AG04450 (cell line): ENCODE measurements at places on chromosomes 4 and X. TPM values are rescaled to one million over a fixed set of nuclear protein-coding genes. Genes with fewer than 3 reads are reported as not detected.

RAB40AL gene
- 0.21 and 0.42 TPM in 2 replicates for polyA plus RNA-seq

PNMA3 gene
- 0.02 TPM in 2 replicates for polyA plus RNA-seq

GYPB gene
- polyA plus RNA-seq = not detected in 2 replicates

OPRPN gene
- polyA plus RNA-seq = not detected in 2 replicates

- no peak for DNase-seq
Observed at GRCh38 chr4:158190718-158191117, 17.9 kb upstream of the GASK1B start.

DNA sequence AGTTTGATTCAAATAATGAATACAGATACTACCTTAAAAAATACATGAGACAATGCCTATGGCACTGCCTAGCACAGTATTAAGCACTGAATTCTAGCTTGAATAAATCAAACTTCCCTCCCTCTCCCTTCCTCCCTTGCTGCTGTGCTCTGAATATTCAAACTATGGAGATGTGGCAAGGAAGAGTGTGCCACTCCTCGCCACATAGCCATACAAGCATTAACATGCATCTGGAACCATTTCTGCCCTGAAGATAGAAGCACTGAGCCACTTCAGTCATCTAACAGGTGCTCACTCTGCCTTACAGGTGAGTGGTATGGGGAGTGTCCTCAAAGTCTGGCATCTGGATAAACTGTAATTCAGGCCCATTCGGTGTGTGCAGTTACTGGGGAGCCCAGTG is 276.9 kb downstream of the ARHGAP24 start:
- no peak for DNase-seq

- DNase-seq = no peak
Observed at GRCh38 chrX:11755724-11756123, 2.3 kb upstream of the MSL3 start.

DNA sequence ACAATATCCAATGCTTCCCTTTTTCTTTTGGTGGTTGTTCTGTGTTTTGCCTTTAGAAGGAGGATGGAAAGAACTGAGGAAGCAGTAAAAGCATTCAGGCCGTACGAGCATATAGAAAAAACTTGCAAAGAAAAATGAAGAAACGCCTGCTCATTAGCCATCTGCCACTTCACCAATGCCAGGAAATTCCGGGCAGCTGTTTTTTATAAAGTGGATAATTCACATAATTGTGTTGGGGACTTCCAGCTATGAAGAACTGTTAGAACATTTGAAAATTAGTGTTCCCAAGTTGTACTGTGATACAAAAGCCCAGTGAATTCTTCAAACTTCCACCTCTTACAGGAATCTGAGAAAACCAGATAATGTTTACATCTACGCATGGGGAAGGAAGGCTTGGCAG is 11.7 kb downstream of the RELL1 start:
- no peak for DNase-seq

DNA sequence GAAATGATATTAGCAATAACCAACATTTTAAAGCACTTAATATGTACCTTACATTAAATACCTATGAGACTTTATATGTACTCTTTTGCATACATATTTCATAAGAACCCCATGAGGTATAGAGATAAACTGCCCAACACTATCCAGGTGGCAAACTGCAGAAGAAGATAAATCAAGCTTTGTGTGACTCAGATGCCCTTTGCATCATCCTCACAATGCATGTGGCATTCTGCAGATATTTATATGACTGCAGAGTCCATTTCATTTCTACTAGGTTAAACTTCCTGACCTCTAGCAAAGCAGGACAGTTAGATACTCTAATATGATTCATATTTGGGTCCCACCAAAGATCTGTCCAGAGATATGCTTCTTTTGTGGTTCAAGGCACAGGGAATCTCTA is 85.6 kb upstream of the RASGEF1B start:
- DNase-seq = no peak

DNA sequence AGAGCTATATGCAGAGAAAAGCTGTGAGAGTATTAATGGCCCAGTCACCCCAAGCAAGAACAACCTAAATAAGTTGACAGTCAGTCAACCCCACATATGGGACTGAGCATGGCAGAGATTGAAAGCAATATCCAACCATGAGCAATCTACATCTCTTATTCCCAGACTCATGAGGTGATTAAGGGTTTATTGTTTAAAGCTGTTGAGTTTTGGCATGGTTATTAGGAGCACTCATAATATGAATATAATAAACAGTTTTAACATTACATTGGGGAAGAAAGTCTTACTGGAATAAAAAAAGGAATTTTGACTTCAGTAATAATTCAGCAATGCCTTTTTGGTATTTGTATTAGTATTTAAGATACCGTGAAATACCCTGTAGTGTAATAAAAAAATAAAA is 1627.4 kb downstream of the STIM2 start:
- no peak for DNase-seq

DNA sequence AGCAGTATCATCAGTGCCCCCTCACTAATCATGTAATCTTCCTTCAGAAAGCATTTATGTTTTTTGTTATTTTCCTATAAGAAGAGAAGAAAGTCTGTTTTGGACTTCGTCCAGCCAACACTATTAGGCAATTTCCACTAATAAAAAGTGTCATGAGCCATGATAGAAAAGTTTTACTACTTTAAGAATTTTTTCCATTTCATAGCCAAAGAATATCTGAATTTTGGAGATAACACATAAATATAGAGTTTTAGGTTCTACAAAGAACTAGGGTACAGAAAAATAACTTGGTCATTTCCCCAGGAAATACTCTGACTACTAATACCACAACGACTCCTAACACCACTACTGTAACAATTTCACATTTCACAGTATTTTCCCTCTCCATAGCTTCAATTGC is 41.8 kb upstream of the VEGFC start:
- no peak for DNase-seq

DNA sequence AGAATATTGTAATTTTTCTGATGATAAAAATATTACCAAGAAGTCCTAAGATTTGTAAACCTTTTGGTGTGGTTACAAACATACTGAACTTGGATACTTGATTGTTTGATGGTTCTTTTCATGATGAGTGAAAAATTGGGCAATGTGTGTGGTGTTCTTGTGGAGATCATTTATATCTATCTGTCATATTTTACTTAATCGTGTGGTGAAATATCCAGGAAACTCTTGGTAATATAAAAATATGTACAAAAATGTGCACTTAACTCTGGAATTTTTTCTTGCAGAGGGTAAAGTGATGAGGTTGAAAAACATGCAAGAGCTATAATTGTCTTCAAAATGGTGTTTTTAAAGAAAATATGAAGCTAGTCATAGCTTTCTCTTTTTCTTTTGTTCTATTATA is 2.8 kb downstream of the DCUN1D4 start:
- no peak for DNase-seq

GRCh38 chr4:93827272-93827947 is 1.1 kb upstream of the ATOH1 start:
- no peak for DNase-seq

DNA sequence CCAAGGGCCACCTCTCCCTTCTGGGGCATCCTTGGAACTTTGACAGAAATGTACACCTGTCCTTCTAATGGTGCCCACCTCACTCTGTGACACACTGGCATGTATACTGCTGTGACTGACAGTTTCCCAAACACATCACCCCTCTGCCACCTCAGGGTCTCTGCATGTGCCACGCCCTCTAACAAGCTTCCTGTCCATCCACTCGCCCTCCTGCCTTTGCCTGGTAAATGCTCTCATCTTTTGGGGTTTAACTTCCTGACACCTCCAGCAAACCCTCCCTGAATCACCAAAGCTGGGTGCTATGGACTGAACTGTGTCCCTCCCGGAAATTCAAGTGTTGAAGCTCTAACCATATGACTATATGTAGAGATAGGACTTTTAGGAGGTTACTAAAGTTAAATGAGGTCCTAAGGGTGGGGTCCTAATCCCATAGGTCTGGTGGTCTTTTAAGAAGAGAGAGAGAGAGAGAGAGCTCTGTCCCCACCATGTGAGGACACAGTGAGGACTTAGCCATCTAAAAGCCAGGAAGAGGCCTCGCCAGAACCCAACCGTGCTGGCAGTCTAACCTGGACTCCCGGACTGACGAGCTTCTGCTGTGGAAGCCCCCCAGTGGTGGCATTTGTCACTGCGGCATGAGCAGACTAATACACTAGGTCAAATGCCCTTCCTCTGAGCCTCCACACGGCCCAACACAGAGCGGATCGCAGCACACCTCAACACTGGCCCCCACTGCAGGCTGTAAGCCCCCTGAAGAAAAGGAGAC is 95.6 kb downstream of the AFAP1 start:
- DNase-seq = peak; percentile 65

GRCh38 chrX:16593801-16594200 is 56.2 kb upstream of the S100G start:
- no peak for DNase-seq
